Occipital lobe (tissue), 3 donors: ENCODE measurements at places on chromosomes 16 and 17. TPM values are rescaled to one million over a fixed set of nuclear protein-coding genes. Genes with fewer than 3 reads are reported as not detected.

Gene TBX2
- total RNA-seq = 0.47 TPM

Gene GAS2L2
- total RNA-seq = 0.16 TPM

Gene TNFRSF17
- not detected for total RNA-seq

Gene PYCARD
- total RNA-seq = 6.6 TPM

Gene CHST6
- total RNA-seq = 0.94 TPM

Gene MEIOB
- not detected for total RNA-seq

Gene RNF213
- total RNA-seq = 17.5 TPM

Gene PITPNM3
- total RNA-seq = 13.9 TPM

Gene SSTR5
- total RNA-seq = 0.16 TPM

Gene KRT13
- total RNA-seq = 0.78 TPM

Gene FBXW10
- total RNA-seq = 0.47 TPM

Gene SMIM5
- total RNA-seq = 0.47 TPM

Gene SPNS2
- 15.9 TPM for total RNA-seq

Gene CCR7
- total RNA-seq = not detected

Gene FGF11
- total RNA-seq = 18.2 TPM
